ENCODE measurements at places on chromosomes 11 and 22.

GRCh38 chr22:49779211-49779610, 48.5 kb downstream of the BRD1 start:
- DNase-seq = no peak

DNA sequence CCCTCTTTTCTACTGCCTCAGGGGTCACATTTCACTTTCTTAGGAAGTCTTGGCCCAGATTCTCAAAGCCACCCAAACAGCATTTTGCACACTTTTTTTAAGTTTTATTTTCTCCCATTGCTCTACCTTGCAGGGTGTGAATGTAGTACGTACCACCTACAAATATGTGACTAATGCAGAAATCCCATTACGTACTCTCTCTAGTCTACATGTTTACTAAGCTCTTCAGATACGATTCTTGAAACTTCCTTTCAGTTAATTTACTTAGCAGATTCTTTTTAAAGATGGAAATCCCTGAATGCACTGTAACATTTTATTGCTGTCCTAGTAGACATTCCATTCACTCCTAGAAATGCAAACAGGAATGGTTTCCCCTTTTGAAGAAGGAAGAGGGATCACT, 61.3 kb downstream of the LRRC4C start:
- no peak for DNase-seq

DNA sequence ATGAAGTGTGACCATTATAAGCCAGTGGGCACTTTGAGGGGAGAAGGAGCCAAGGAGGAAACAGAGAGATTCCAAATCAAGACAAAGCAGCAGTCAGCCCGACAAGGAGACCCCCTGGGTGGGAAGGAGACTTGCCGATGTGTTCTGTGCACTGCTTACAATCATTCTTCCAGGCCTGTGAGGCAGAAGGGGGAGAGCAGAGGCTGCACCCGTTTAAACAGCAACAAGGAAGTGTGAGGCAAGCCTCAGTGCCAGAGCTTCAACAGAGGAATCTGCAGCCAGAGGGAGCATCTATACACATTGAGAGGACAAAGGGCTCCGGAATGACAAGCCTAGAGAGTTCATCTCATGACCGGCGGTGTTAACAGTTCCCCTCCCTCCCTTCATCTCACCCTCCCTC, 121.1 kb downstream of the NXPE2 start:
- DNase-seq = no peak

- no peak for DNase-seq
These were observed 16.3 kb upstream of the OPCML start for GRCh38 chr11:133548641-133549040.

DNA sequence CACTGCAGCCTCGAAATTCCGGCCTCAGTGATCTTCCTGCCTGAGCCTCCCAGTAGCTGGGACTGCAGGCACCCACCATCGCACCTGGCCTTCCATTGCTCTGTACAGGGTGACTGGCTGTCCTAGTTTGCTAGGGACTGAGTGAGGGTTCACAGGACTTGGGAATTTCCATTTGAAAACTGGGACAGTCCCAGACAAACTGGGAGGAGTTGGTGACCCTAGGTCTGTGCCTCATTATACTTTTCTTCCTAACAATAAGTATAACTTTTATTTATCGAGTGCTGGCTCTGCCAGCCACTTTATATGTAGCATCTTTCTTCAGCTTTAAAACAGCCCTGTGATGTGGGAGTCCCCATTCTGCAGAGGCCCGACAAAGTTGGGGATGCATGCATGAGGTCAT, 25.5 kb downstream of the TCP11L1 start:
- DNase-seq = no peak

DNA sequence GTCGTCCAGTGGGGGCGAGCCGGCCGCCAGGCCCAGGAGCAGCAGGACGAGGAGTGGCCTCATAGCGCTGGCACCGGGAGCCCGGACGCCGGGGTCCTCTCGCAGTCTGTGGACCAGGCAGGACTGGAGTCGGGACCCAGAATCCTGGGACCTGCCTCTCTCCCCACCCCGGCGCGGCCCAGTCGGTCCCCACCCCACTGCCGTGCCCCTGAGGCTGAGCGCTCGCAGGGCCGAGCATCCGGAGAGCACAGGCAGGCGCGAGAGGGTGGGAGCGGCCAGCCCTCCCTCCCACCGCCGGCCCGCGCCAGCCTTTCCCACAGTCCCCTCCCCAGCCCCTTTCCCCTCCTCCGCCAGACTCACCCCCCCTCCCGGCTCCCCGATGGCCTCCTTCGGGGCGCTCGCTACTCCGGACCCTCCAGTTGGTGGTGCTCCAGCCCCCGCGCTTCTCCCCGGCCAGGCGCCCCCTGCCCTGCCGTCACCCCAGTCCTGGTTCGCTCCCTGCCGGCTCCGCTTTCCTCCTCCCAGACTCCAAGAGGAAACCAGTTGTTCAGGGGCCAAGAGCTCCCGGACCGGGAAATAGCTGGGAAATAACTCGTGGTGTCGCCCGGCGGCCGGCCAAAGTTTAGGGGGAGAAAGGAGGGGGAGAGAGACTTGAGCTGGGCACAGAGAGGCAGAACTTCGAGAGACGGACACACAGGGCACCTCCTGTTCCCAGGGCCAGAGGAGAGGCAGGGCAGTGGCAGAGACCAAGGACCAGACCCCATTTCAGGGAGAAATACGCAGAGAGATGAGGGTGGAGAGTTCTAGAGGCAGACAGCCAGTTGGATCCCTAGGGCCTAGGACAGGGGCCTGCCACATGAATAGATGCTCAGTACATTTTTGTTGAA, at the start of gene C1QTNF5:
Gene C1QTNF5, minus strand, starts transcription at position 549 of the 887 bp plus-strand sequence. Its CDS starts 486 bp downstream, at position 63.
- DNase-seq = no peak

GRCh38 chr11:63599211-63600122, 14.8 kb downstream of the PLAAT3 start:
- peak; percentile 90 for DNase-seq

GRCh38 chr11:80916173-80916798, 1475.5 kb upstream of the TENM4 start:
- DNase-seq = no peak

- DNase-seq = peak; percentile 29
These were observed 42.6 kb downstream of the MAP6 start for GRCh38 chr11:75625991-75626888.

DNA sequence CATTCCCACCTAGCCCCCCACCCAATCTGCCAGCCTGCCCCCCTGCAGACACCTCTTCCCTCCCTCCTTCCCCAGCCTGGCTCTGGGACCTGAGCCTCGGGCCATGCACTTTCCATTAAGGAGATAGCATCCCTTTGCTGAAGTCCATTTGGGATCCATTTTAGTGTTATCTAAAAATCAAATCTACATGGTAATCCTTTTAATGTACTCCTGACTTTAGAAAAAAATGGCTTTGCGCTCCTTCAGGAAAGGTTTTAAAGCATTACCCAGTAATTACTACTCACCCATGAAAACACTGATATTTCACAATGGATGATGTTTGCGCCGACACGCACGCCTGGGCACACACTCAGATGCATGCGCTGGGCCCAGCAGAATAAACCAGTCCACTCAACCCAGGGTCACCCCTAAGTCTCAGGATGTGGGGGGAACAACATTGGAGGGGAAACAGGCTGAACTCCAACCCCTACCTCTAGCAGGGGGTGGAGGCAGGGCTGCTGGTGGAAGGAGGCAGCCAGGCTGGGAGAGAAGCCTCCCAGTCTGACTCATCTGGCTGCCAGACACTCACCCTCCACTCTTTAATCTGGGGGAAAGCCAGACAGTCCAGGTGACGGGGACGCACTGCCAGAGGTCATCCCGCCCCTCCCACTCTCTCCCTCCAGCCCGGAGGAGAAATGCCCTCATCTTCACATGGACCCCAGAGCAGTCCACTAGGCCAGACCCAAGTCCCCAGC, 29.8 kb downstream of the LMO1 start:
- peak; percentile 78 for DNase-seq

GRCh38 chr22:33812360-33812977, 107.8 kb downstream of the LARGE1 start:
- DNase-seq = no peak

Measured in kidney glomerular epithelial cell (primary cell).